ENCODE measurements at places on chromosomes 7 and 10.

- DNase-seq = no peak
Observed at GRCh38 chr10:14674376-14675050, 100.2 kb downstream of the FAM107B start.

DNA sequence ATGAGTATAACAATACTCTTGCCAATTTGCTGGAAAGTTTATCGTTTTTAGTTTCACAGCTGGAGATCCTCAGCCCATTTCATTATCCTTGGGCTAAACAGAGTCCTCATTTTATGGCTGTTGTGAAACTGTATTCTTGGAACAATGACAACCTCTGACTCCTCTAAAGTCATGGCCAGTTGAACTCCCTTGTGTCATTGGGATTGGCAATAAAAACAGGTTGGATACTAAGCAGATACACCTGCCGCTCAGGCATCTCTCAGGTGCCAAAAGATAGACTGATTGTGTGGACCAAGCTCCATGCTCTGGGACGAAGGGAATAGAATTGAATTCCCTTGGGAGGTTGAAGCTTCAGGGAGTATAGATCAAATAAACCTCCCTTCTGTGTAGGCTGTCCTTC, 182.2 kb downstream of the WDR11 start:
- DNase-seq = no peak

DNA sequence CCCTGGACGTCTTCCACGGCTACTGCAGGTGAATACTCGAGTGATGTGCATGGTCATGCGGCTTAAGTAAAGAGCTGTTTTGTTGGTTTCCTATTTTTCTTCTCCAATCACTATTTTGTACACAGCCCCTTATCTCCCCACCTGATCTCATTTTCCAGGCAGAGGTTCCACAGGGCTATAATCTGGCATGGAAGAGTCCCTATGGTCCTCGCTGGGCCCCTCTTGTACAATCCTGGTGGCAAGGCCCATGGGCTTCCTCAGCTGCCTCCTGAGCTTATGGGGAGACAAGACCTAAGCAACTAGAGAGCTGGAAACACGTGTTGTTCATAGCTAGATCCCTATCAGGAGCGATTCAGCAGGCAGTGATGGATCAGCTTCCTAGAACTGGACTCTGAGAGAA, 181.3 kb upstream of the ADO start:
- no peak for DNase-seq

GRCh38 chr7:98984126-98984525, 105.8 kb downstream of the TRRAP start:
- DNase-seq = no peak

DNA sequence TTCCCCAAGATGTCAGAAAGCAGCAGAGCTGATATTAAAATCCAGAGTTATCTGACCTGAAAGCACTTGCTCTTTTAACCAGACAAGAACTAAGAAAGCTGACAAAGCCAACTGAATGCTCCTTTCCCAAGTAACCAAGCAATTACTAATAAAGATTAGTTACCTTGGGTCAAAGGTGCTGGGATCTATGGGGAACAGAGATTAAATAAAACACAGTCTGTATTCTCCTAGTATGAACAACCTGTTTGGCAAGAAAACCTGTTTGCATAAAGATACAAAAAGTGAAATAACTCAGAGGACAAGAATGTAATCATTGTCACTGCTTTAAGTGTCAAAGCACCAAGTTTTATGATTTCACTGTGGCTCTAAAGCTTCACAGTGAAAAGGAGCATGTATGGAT, 35.7 kb downstream of the ITPRID1 start:
- DNase-seq = no peak

DNA sequence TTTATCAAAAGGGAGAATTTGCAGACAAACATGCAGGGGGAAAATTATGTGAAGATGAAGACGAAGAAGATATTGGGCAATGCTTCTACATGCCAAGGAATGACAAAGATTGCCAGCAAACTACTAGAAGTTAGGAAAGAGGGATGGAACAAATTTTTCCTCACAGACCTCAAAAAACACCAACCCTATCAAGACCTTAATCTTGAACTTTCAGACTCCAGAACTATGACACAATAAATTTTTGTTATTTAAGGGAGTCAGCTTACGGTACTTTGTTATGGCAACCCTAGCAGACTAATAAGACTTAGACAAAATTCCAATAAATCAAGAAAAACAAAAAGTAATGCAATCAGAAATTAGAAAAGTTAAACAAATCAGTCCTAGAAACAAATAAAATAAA, 280.0 kb upstream of the GNAI1 start:
- no peak for DNase-seq

- DNase-seq = no peak
Observed at GRCh38 chr7:114910787-114911186, 11.1 kb upstream of the MDFIC start.

DNA sequence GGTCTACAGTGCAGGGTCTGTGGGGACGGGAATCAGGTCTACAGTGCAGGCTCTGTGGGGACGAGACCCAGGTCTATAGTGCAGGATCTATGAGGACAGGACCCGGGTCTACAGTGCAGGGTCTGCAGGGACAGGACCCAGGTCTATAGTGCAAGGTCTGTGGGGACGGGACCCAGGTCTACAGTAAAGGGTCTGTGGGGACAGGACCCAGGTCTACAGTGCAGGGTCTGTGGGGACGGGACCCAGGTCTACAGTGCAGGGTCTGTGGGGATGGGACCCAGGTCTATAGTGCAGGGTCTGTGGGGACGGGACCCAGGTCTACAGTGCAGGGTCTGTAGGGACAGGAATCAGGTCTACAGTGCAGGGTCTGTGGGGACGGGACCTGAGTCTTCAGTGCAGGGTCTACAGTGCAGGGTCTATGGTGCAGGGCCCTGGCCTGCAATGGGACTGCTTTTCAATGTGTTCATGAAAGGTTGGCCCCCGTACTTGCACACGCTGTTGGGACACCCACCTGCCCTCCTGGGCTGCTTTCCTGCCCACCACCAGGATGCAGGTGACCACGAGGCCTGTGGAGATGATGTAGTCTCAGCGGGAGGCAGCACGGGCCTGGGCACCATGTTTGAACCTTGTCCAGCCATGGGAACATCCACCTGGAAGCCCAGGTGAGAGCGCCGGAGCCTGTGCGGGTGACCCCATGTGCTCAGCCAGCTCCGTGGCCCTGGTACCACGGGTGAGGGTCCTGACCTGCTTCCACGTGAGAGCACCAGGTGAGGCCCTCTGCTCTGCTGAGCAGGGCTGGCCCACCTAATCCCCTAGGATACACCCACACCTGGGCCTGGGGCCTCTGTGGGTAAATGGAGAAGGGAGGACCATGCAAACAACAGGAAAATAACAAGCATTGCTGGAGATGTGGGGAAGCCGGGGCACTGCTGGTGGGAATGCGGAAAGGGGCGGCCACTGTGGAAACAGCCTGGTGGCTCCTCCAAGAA, 91.4 kb upstream of the DIP2C start:
- DNase-seq = no peak

DNA sequence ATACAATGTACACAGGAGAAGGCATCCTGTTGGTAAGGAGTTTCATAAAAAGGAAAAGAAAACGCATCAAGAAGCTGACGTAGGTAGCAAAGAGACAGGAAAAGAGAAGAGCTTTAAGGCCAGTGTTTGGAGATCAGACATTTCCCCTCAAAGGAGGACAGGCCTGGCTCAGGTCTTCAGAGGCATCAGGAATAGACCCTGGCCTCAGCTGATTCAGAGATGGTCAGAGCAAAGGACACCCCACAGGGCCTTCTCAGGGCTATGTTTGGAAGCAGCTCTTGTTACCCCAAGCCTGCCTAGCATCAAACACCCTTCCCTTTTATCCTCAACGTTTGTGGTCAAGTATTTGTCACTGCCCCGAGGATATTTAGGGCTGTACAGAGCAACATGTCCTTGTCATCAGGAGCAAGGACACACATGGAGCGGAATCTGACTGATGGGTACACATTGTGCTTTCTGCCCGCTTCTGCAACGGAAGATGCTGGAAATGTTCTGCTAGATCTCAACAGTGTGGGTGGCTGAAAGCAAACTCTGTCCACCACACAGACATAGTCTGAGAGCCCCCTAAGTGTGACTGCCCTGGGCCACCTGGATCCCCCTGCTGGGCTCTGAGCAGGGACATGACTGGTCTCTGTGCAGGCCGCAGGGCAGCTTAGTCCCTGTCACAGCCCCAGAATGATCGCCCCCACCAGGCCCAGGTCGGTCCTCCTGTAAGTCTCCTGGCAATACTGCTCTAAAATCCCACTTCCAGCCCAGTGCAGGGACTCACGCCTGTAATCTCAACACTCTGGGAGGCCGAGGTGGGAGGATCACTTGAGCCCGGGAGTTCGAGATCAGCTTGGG, 1.0 kb upstream of the ZDHHC4 start:
- no peak for DNase-seq

- no peak for DNase-seq
Observed at GRCh38 chr10:33189363-33189762, 145.1 kb downstream of the NRP1 start.

- DNase-seq = no peak
Observed at GRCh38 chr7:90212149-90212495, 582 bp downstream of the STEAP2 start.

GRCh38 chr10:22825841-22826240, 102.0 kb upstream of the ARMC3 start:
- no peak for DNase-seq

- DNase-seq = no peak
Observed at GRCh38 chr7:30815951-30816644, 44.9 kb downstream of the MINDY4 start.

- no peak for DNase-seq
Observed at GRCh38 chr7:122289426-122289825, 15.1 kb downstream of the FEZF1 start.

GRCh38 chr10:102644066-102644645, at the start of gene TRIM8:
TSS of gene TRIM8 (plus strand) at chr10:102644479. CDS start at chr10:102644618, 139 bp downstream.
- DNase-seq = peak; percentile 38

DNA sequence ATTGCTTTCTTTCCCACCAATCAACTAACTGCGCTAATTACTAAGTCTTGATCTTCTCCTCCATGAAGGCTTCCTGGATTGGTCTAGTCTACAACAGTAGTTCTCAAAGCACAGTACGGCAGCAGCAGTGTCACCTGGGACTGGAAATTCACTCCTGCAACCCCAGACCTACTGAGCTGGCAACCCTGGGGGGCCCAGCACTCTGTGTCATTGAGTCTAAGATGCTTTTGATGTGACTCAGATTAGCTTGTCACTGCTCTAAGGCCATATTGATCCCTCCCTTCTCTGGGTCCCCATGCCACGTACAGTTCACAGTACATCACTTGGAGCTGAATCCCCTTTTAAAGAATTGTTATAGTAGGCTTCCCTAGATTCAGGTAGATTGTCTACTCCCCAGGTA, 65.7 kb upstream of the KMT2C start:
- DNase-seq = no peak

DNA sequence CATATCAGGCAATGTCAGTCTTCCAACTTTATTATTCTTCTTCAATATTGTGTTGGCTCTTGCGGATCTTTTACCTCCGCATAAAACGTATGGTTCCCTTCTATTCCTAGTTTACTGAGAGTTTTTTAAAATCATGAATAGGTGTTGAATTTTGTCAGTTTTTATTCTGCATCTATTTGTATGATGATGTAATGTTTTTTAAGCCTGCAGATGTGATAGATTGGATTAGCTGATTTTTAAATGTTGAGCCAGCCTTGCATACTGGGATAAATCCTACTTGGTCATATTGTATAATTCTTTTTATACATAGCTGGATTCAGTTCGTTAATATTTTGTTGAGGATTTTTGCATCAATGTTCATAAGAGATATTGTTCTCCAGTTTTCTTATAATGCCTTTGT, 9.2 kb upstream of the OR2F1 start:
- no peak for DNase-seq

DNA sequence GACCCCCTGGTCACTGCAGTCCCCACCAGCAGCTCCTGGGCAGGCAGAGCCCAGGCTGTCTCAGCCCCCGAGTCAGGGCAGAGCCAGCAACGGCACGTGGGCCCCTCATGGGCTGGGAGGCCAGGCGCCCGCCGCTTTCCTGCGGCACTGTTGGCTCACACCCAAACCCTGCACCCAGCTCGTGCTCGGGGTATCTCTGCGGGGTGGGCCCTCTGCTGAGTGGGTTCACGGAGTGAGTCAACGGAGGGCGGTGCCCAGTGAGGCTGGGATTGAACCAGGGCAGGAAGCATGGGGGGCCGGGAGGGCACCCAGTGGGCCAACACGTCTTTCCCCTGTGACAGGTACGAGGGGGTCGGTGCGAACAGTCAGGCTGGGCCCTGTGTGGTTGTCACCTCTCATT, 28.9 kb downstream of the ADAP1 start:
- DNase-seq = no peak

DNA sequence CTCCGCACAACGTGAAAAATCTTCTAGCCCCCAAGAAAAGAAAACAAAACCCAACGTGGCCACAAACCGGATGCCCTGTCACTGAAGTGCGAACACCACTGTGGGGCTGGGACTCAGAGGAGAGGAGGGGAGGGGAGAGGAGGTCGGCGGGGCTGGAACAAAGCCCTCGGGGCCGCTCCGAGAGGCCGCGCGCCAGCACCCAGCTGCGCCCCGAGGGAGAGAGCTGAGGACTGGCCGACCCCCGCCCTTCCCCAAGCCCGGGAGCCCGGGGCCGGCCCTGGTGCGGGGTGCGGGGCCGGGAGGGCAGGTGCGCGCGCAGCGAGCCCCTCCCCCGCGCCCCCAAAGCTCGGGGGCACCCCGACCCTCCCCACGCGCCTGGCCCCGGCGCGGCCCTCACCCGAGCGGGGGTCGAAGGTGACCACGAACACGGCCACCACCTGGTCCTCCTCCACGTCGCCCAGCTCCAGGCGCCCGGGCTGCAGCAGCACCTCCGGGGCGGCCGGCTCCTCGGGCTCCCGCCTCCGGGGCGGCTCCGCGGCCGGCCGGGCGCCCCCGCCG, 398 bp downstream of the DENND11 start:
- peak; percentile 51 for DNase-seq

- DNase-seq = no peak
Observed at GRCh38 chr10:68721673-68722335, 765 bp downstream of the CCAR1 start.

DNA sequence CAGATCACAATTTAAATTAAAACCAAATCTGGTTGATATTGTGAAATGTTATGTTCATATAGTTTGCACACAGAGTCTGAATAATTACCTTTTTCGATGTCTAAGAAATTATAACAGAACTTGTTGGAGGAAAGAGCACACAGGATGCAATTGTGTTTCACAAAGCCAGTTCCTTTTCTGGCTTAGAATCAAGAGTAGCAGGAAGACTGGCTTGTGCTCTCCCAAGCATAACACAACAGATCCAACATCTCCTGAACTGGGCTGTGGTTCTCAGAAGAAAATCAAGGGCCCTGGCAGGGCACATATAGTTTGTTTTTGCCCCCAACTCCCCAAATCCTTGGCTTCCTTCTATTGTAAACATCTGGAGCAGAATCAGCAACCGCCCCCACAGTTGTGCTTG, 62.7 kb downstream of the LRRC4 start:
- DNase-seq = no peak

Measured in stimulated activated CD4-positive, alpha-beta T cell treated with anti-CD3 and anti-CD28 coated beads, Interleukin-12 subunit alpha, Interleukin-12 subunit beta, amount 100 ng/mL, for 24 hours (primary cell).